ENCODE measurements at places on chromosomes 1 and 21. TPM values are rescaled to one million over a fixed set of nuclear protein-coding genes. Genes with fewer than 3 reads are reported as not detected.

NUP210L gene
- 0.06 TPM for total RNA-seq

TNFSF18 gene
- total RNA-seq: not detected

- DNase-seq: no peak
Measured at GRCh38 chr1:64231654-64232053, 28.2 kb downstream of the UBE2U start.

DNA sequence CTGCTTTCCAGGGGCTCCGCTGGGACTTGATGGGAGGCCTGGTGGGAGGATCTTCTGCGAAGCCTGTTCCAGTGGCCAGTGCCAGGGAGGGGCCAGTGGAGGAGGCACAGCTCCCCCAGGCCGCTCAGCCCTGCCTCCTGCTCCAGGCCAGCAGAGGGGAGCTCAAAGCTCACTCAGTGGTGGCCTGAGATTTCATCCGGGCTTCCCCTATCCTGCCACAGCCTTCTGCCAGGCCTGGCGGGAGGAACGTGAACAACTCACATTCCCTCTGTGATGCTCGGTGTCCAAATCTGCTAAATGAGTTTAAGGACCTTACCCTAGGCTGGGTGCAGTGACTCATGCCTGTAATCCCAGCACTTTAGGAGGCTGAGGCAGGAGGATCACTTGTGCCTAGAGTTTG, 3.3 kb downstream of the CLCNKB start:
- no peak for DNase-seq

GRCh38 chr21:44273046-44273445, 11.3 kb upstream of the DNMT3L start:
- no peak for DNase-seq

DNA sequence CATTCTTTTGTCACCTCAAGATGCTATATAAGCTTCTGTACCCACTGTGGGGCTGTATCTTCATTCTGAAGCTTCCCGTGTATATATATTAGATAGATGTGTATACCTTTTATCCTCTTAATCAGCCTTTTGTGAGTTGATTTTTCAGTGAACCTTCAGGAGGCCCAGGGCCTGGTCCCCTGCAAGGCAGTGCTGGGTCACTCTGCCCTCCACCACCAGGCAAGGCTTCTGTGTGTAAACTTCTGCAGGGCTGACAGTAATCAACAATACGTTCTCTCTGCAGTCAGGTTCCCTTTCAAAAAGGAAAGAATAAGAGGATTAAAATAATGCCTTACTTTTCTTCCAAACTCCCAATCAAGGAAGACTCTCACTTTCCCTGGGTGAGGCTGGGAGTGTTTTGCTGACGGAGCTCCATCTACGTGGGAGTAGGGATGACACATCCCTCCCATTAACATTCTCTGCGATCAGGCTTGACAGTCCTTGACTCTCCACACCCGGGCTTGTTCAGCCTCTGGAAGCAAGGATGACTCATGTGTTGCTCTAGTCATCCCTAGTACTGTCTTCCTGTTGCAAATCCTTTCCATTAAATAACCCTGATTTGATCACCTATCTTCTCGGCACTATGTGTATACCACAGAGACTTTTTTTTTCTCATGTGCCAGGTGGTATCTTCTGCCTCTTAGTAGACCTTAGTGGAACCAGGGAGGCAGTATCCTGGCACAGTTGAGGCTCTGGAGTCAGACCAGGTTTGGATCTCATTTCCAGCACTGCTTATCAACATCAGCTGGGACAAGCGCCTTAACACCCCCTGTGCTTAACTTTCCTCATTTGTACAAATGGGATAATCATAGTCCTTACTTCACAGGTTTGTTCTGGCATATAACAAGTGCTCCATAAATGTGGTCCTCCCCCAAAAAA, 70.3 kb upstream of the KCNK1 start:
- DNase-seq: peak; percentile 80
